ENCODE measurements at places on chromosomes 7 and 10.

DNA sequence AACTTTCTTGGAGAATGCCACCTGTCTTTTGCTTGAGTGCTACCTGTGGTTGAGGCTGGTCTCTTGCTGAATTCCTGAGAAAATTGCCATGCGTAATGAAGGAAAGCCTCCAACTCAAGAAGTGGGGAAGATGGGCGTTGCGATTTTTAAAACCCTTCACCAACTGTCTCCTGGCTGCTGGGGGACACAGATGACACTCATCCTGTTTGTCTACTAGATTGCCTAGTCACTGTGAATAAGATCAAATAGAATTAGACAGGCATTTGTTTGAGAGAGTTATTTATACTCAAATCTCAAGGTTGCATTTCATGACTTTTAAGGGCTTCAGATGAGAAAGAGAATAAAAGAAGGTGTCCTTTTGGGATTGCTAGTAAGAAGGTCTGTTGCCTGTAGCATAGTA, 84.3 kb upstream of the MTPN start:
- no peak for DNase-seq

GRCh38 chr7:69537691-69538090, 60.6 kb upstream of the AUTS2 start:
- DNase-seq, result no peak

GRCh38 chr7:114835861-114836260, 86.0 kb upstream of the MDFIC start:
- no peak for DNase-seq

GRCh38 chr10:1036341-1036791, 10.7 kb upstream of the IDI2 start:
- no peak for DNase-seq

- DNase-seq, result no peak
Observed at GRCh38 chr7:140714331-140715040, 18.0 kb downstream of the NDUFB2 start.

- no peak for DNase-seq
Observed at GRCh38 chr10:131314799-131315198, 3.3 kb upstream of the TCERG1L start.

GRCh38 chr10:124390471-124391187, 28.1 kb downstream of the OAT start:
- no peak for DNase-seq

DNA sequence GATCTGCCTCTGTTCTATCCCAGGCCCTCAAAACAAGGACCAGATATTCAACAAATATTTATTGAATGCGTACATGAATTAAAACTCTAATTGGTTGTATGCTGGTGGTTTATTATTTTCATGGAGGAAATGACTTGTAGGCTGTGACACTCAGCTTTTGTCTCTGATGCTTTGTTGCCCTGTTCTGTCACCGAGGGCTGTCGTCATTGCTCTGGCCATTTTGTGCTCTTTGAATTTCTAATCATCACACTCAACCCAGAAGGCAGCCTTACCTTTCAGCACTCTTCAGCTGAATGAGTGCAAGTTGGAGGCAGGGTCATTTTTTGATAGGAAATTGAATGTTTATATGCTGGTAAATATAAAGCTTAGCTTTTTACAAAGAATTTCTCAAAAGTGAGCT, 14.5 kb downstream of the SRGN start:
- DNase-seq, result no peak

DNA sequence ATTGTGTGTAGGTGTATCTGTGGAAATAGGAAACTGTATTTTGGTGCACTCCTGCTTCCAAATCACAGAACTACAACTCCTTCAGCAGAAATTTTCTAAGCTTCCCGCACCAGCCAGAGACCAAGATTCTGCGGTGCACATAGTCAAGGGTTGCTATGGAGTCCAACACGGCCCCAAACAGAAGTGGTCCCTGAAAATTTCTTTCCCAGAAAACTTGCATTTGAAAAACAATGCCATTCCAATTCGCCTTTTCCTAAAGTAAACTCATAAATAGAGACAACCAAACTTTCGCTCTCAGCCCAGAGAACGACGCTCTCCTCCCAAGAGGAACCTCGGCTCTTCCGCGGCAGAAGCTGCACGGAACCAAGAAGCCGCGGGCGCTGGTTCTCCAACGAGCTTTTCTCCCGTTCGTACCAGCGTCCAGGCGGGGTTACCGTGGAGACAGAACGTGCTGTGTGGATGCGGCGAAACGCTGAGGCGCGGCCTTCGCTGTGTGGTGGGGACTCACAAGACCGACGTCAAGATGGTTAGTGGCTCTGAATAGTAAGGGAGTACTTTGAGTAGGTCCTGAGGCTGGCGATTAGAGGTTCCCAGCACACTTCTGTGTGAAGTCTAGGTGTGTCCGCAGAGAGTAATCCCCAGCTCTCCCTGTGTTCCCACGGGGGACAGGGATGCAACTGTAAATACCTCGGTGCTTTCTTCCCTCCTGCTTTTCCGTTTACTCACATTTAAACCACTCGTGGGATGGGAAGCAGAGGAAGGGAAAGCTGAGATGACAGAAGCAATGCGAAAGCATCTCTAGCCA, 24.0 kb upstream of the ZC3HAV1 start:
- peak; percentile 90 for DNase-seq

GRCh38 chr10:49334964-49335363, 36.0 kb downstream of the C10orf71 start:
- DNase-seq, result no peak

DNA sequence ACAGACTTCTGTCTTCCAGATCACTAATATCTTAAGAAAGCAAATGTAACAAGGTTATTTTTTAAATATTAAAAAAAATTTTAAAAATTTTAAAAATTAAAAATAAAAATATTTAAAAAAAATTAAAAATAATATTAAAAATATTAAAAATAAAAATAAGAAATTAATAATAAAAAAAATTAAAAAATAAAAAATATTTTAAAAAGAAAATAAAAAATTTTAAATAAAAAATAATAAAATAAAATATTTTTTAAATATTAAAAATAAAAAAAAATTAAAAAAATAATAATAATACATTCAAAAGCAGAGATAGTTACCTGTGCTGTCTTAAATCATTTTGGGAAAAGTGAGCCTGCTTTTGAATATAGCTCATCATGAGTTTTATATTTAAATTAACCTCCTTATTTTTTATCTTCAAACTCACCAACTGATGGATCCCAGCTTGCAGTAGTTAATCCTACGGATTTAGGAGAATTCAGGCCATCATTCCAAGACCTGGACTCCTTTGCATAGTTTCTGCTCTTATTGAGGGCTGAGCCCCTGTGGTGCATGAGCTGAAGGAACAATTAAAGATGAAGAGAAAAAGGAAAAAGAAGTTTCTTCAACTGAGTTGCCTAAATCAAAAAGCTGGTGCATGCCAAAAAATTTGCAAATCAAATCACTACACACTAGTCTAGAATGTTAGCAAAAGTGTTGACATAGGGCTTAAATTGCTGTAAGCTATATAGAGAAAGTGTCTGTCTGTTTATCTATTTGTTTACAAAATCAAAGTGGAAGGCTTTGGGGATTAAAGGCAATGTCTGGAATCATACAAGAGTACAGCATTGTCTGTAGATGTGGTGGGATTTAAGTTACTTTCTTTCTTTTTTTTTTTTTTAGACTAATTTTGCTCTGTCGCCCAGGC, 50.5 kb upstream of the ZNF438 start:
- DNase-seq, result no peak

GRCh38 chr10:60434418-60435046, 44.9 kb upstream of the ANK3 start:
- DNase-seq, result peak; percentile 17

DNA sequence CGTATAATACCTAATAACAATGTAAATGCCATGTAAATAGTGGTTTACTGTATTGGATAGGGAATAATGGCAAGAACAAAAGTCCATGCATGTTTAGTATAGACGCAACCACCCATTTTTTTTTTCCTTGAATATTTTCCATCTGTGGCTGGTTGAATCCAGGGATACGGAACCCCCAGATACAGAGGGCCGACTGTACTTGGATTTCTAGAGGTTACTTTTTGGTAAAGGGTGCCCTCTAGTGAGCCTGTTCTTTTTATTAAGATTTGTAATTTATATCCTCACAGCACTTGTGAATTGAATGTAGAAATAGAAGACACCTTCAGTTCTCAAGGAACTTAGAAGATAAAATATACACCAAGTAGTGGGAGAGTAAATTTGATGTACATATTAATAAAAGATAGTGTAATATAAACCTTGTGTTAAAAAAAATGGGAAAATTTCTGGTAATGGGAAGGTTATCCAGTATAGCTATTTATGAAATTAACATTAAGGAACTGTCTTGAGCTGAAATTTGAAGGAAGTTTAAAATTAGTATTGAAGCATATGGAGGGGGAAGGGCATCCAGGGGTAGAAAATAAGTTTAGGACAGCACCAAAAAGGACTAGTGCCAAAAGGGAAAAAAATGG, 32.0 kb downstream of the EXOC6 start:
- peak; percentile 30 for DNase-seq

GRCh38 chr7:69736126-69736810, 138.0 kb downstream of the AUTS2 start:
- DNase-seq, result no peak

GRCh38 chr10:130495891-130496636, 359.9 kb downstream of the GLRX3 start:
- no peak for DNase-seq

- no peak for DNase-seq
Observed at GRCh38 chr10:92789067-92789466, 59.3 kb upstream of the EXOC6 start.

DNA sequence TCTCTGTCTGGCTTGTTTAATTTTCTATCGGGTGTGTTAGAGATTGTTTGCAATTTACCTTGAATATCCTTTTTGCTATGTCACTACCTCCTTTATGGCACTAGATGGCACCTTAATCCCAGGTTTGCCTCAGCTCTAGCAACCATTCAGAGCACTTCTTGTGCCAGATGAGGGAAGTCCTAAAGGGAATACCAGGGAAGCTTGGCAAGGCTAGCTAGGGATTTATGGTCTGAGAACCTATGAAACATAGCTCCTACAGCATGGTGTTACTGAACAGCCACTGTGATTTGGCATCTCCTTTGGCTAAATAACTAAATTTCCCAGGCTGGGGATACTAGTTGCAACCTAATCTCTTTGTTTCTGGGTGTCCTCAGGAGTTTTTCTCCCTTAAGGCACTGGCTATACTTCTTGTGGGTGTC, 69.0 kb upstream of the VOPP1 start:
- peak; percentile 59 for DNase-seq

DNA sequence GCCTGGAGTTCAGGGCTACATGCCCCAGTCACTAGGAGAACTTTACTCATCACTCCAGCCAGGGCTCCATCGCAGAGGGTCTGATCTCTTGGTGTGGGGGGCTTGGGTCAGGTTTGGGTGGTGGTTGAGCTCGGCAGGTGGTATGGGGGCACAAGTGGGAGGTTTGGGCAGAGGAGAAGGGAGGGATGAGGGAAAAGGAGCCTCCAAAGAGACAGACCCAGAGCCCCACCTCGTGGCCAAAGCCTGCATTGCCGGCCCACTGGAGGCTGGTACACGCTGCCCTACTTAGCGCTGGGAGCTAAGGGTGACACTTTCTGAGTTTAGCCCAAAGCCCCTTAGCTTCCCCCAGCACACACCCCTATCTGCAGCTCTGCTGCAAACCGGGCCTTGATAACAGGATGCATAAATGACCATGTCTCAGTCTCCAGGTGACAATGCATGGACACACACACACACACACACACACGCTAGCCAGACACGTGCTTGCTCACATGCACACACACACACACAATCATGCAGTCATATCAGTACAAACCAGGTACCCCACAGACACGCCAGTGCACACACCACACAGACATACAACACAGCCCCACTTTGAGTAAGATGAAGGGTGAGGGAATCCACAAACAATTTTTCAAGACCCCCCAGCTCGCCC, 14.7 kb downstream of the LZTS2 start:
- DNase-seq, result peak; percentile 77

DNA sequence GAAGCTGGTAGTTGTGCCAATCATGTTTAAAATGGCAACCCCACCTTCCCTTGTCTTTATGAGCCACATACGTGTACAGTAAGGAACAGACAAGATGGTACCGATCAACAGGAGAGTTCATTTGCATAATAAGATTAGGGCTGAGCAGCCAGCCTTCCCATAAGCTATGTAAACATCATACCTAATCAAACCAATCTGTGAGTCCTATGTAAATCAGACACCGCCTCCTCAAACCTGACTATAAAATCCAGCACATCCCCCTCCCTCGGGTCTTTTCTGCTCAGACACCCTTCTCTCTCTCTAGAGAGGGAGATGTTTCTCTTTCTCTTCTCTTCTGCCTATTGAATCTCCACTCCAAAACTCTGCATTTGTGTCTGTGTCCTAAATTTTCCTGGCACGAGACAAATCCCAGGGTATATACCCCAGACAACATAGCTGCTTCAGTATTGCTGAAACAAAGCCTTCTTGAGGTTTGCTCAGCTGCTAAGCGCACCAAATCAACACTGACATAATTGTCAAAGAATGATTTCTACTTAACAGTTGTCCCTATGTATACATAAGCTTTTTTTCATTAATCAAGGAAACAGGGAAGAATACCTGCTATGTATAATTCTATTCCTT, 279.2 kb downstream of the THSD7A start:
- DNase-seq, result no peak

- DNase-seq, result no peak
Observed at GRCh38 chr7:108012499-108013430, 9.8 kb upstream of the LAMB1 start.

- no peak for DNase-seq
Observed at GRCh38 chr7:15820319-15820718, 133.8 kb upstream of the MEOX2 start.
